NCI-H2171 treated with DMSO at 0.1 percent for 48 hours (cell line): ENCODE measurements at places on chromosomes 4 and X.

DNA sequence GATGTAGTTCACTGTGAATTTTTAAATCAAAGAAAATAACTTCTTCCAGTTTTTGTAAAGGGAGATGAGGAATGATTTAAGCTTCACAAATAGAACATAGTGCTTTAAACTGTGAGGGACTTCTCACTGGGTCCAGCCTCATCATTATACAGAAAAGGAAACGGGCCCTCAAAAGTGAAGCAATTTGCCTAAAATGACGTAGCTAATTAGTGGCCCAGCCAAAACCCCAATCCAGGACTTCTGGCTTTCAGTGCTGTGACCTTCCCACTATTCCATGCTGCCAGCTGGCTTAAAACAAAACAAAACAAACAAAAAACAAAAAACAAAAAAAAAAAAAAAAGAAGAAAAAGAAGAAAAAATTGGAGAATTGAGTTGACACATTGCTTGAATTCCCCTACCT lies 45.0 kb upstream of the STOX2 start:
- no peak for DNase-seq

DNA sequence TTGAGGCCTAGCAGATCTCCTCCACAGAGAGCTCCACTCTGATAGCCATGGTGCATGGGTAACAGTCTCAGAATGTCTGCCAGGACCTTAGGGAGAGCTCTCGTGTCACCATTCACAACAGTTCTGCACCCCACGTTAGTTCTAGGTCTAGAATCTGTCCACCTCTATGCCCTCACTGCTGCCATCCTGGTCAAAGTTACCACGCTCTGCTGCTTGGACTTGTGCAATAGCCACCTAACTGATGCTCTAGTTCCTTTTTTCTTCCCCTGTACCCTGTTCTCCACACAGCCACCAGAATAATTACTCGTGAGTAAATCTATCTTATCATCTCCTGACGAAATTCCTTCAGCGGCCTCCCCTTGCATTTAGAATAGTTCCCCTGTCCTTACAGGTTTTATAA lies 268.8 kb upstream of the GATB start:
- DNase-seq: no peak

GRCh38 chr4:101833480-101833879 lies 43.0 kb downstream of the BANK1 start:
- no peak for DNase-seq

GRCh38 chrX:7074148-7074907 lies 73.2 kb upstream of the STS start:
- DNase-seq: no peak

DNA sequence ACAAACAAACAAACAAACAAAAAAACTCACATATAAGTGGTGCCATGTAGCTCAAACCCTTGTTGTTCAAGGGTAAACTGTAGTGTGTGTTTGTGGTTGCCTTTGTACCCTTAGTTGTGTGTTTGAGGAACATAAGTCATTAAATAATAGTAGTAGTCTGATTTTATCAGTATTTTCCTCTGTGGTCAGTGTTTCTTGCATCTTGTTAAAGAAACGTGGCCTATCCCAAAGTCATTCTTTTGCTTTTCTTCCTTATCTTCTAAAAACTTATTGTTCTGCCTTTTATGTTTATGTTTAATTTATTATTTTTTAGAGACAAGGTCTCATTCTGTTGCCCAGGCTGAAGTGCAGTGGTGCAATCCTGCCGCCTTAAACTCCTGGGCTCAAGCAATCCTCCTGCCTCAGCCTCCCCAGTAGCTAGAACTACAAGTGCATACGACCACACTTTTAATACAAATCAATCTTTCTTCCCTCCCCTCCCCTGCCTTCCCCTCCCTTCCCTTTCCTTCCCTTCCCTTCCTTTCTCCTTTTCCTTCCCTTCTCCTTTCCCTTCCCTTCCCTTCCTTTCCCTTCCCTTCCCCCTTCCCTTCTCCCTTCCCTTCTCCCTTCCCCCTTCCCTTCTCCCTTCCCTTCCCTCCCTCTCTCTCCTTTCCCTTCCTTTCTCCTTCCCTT lies 26.4 kb downstream of the PRIMPOL start:
- no peak for DNase-seq

- DNase-seq: no peak
Measured at GRCh38 chrX:1086444-1087409, 125.7 kb downstream of the CRLF2 start.

DNA sequence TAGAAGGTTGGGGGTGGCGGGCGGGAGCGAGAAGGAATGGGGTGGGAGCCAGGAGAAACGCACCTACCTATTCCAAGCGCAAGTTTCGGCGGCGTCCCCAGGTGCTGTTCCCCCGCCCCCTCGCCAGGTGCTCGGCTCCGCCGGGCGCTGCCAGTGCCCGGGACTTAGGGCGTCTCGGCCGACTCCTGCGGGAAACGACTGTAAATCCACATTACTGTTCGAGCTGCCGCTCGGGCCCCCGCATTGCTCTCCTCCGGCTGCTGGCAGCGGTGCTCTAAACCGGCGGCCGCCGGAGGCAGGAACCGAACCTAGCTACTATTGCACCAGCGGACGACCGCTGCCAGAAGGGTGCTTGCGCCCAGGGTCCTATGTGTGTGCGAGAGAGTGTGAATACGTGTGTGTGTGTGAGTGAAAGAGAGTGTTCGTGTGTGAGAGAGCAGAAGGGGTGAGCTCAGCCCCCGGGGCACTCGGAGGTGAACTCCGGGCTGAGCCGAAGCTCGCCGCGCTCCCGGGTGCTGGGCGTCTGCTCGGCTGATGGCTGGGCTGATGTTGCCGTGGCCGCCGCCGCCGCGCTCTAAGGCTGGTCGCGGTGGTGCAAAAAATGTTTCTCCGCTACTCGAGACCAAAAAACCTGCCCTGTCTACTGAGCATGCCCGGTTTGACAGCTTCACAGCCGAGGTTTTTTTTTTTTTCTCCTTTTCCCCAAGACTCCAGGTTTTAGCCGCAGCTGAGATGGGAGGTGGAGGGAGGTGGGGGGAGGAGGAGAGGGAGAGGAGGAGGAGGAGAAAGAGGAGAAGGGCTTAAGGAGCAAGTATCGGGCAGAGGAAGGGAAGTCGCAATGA lies 115.7 kb upstream of the TEX13C start:
- no peak for DNase-seq

DNA sequence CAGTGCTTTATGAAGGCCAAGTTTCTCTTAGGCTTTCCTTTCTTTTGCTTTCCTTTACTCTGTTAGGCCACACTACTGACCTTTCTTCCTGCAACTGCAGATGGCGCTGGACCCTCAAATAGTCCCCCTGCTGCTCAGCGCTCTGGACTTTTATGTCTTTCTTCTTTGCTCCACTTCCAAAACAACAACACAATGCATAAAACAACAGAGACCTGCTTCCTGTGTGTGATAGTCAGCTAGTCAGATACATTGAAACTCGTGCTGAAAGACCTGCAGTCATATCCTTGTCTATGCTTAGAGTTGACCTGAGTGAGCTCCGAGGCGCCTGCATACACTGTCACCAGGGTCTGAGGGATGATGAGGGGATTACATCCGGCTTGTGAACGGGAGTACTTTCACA lies 108.9 kb upstream of the TEX13D start:
- DNase-seq: no peak

GRCh38 chrX:137549851-137550664 lies 15.9 kb upstream of the ZIC3 start:
- DNase-seq: no peak

GRCh38 chr4:153479101-153479500 lies 12.9 kb downstream of the TMEM131L start:
- peak; percentile 21 for DNase-seq

DNA sequence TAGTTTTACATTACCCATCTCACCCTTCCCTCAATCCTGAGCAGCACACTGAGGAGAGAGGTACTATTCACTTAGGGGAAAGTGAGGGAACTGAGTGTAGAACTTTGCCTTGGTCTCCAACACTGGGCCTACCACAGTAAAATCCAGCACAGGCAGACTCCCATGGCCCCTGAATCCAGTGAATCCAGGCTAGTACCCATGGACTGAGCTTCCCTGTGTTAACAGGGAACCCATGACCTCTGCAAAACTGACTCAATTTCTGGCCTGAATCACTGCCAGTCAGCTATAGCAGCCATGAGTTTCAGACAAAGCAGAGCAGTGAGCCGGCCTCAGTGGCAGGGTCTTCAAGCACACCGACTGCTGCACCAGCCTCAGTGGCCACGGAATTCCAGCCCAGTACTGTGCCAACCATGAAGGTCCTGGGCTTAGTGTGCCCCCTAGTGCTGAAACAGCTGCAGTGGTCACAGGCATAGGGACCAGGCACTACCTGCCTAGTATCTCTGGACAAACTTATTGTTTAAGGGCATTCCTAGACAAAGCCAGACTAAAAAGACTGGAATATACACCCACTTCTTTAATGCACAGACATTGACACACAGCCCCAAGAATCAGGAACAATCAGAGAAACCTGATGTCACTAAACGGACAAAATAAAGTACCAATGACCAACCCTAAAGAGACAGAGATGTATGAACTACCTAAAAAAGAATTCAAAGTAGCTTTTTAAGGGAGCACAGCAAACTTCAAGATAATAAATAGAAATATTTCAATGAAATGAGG lies 127.4 kb upstream of the RPL34 start:
- no peak for DNase-seq

DNA sequence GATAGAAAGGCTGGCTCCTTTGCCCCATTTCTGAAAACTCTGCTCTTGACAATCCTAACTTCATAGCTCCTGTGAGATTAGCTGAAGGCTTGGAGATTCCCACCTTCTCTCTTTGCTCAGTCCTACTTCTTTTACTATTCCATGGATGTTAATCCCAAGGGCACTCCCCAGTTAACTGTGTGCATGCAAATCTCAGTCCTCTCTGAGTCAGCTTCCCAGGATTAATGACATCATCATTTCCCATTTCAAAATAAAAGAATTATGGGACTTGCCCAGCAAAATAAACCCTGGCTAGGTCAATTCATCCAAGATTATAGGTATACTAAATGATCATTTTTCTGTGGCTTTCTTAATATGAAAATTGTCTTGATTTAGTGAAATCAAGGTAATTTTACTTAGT lies 328.6 kb upstream of the NR3C2 start:
- DNase-seq: no peak

DNA sequence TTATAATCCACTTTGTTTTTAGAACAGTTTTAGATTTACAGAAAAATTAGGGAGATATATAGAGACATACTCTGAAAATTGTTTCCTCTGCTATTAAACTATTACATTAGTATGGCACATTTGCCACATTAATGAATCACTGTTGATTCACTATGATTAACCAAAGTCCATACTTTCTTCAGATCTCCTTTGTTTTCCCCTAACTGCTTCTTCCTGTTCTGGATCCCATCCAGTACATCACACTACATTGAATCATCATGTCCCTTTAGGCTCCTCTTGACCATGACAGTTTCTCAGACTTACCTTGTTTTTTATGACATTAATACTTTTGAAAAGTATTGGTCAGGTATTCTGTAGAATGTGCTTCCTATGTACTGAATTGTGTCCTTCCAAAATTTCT lies 109.2 kb upstream of the EDNRA start:
- DNase-seq: no peak

DNA sequence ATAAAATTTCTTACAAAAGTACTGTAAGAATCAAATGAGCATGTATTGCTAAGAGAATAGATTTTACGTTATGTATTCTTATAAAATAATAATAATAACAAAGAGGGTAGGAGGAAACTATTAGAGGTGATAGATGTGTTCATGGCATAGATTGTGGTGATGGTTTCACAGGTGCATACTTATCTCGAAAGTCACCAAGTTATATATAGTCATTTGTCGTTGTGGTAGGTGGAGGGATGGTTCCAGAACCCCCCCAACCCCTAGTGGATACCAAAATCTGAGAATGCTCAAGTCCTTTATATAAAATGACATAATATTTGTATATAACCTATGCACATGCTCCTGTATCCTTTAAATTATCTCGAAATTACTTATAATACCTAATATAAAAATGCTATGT lies 36.7 kb upstream of the H2AZ1 start:
- DNase-seq: no peak

DNA sequence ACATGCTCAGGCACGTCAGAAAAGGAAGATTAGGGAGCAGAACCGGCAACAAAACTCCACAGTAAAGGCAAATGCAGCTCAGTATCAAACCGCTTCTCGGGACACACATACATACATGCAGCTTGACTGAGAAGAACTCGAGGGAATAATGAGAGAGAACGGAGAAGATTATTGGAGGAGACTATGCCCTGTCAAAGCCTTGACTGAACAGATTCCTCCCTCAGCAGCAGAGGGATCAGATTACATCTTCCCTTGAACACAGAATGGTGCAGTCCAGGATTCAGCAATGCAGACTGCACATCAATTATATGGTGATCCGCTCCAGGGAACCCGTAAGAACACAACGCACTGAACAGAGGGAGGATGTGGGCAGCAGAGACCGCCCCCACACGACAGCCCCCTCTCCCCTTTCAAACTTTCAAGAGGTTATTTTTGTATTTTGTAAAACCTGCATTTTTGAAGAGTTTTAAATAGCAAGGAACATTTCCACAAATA lies 183.2 kb downstream of the FBXW7 start:
- DNase-seq: peak; percentile 93

DNA sequence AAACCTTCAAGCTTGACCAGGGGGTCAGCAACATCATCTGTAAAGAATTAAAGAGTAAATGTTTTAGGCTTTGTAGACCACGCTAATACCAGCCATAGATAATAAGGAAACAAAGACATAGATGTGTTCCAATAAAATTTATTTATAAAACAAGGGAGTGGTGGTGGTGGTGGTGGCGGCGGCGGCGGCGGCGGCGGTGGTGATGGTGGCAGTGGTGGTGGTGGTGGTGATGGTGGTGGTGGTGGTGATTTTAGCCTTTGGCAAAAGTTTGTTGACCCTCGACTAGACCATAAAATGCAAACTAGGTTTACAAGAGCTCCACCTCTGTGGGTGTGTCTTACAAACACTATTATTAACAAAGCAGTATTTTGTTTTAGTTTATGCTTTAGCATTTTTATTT lies 222.3 kb upstream of the SPOCK3 start:
- DNase-seq: no peak

GRCh38 chrX:39158801-39159657 lies 357.8 kb downstream of the MID1IP1 start:
- peak; percentile 93 for DNase-seq

GRCh38 chr4:117376692-117377091 lies 291.3 kb upstream of the TRAM1L1 start:
- no peak for DNase-seq

DNA sequence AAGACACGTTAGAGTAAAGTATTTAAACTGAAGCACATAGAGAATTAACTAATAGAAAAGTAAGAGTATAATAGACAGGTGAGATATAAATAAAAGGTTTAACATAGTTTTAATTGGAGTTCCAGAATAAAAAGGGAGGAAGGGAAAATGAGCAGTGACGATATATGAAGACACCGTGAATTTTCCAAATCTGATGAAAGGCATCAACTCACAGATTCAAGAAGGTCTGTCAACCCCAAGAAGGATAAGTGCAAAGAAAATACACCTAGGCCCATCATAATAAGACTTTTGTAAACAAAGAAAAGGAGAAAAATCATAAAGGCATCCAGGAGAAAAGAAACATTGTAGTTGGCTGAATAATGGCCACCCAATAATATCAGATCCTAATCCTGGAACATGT lies 43.9 kb upstream of the RAP2C start:
- no peak for DNase-seq
